ENCODE measurements at places on chromosomes 6 and 20. TPM values are rescaled to one million over a fixed set of nuclear protein-coding genes. Genes with fewer than 3 reads are reported as not detected.

DNA sequence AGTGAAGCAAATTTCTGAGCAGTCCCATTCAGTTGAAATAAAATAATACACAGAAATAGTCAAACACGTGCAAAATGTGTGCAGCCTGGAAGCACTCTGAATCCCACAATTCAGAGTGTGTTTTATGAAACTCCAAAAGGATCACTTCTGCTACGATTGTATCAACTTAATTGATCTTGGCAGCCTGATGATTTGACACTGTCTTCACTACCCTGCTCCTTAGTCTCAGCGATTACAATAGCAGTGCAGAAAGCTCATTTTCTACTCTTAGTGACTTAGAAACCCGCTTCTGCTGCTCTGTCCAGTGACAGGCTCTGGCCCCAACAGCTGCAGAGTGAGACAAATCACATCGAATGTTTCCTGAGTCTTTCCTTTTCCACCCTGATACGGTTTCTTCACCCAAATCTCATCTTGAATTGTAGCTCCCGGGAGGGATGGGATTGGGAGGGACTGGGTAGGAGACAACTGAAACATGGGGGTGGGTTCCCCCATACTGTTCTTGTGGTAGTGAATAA is 16.2 kb upstream of the EMILIN3 start:
- peak overlapping the region; percentile 26 for H3K27ac ChIP-seq
- H3K4me3 ChIP-seq, result no peak overlapping the region
- DNase-seq, result no peak
- H3K27me3 ChIP-seq, result peaks cover 6% of the 10 kb centered on the region
- H3K4me1 ChIP-seq, result peaks cover 30% of the 10 kb centered on the region

DNA sequence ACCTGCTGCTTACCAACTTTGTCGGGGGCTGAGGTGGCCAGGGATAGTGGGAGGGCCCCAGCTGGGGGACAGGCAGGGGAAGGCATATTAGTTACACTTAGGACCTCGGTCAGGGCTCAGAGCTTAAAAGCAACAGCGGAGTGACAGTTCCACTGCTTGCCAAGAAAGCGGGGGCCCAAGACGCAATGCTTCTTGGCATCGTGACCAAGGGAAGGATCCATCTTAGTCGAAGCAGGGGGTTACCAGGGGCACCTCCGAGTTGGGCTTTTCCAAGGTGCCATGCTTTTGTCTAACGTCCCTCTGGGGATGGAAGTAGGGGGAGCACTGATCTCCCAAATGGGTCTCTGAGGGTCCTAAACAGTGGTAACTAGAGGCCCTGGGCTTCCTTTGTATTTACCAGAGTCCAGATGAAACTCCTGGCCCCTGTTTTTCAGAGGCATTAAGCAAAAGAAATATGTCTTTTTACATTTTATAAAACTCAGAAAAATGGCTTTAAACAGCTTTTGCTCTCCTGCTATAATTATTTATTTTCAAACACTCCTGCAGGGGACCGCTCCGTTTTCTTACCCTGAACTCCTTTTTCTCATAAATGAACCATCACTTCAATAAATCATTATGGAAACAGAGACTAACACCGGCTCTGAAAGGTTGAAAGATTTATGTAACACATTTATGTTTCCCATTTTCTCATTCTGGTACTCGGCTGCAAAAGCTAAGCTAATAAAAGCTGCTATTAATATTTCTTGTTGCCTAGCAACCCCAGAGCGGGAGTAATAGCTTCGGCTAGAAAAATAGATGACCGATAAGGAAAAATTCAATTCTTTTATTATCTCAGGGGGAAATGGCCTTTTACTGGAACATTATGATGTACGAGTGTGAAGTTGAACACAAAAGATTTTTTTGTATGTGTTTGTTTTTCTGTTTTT is 100.4 kb downstream of the TOX2 start:
- H3K27me3 ChIP-seq, result peaks cover 25% of the 10 kb centered on the region
- peaks cover 38% of the 10 kb centered on the region for H3K4me1 ChIP-seq
- peak overlapping the region; percentile 54 for H3K27ac ChIP-seq
- no peaks in the 10 kb centered on the region for H3K36me3 ChIP-seq
- H3K4me3 ChIP-seq, result no peak overlapping the region

DNA sequence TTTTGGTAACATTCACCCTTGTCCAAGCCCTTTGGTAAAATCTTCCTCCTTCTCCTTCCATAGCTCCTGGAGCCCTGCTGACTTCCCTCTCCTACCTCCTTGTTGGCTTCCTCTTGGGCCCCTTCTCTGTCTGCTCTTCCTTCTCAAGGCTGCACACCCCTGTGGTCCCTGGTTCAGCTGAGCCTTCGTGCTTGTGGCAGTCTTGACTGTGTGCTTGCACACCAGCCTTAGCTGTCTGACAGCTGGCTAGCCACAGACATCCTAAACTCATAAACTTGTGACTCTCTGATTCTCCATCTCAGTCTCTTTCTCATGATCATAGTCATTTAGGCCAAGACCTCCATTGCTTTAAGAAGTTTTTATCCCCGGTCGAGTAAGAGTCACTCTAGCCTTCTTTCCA is 37.1 kb downstream of the DHX35 start:
- no peaks in the 10 kb centered on the region for H3K27me3 ChIP-seq
- peaks cover 43% of the 10 kb centered on the region for H3K36me3 ChIP-seq
- H3K4me1 ChIP-seq, result no peaks in the 10 kb centered on the region
- no peak overlapping the region for H3K4me3 ChIP-seq

DNA sequence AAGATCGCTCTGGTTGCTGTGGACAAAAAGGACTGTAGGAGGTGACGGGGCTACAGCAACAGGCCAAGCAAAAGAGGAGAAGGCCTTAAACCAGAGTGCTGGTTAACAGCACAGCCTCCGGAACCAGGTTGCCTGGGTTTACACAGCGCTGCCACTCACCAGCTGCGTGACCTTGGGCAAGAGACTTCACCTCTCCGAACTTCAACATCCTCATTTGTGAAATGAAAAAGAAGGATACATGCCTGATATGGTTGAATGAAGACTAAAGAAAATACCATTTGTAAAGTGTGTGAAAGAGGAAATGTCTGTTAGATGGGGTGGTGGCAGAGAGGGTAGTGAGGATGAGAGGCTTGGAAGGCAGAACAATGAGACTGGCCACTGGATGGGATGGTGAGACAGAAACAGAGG is 44.9 kb downstream of the PREX1 start:
- no peak overlapping the region for H3K4me3 ChIP-seq
- peaks cover 8% of the 10 kb centered on the region for H3K4me1 ChIP-seq
- no peak overlapping the region for H3K27ac ChIP-seq

DNA sequence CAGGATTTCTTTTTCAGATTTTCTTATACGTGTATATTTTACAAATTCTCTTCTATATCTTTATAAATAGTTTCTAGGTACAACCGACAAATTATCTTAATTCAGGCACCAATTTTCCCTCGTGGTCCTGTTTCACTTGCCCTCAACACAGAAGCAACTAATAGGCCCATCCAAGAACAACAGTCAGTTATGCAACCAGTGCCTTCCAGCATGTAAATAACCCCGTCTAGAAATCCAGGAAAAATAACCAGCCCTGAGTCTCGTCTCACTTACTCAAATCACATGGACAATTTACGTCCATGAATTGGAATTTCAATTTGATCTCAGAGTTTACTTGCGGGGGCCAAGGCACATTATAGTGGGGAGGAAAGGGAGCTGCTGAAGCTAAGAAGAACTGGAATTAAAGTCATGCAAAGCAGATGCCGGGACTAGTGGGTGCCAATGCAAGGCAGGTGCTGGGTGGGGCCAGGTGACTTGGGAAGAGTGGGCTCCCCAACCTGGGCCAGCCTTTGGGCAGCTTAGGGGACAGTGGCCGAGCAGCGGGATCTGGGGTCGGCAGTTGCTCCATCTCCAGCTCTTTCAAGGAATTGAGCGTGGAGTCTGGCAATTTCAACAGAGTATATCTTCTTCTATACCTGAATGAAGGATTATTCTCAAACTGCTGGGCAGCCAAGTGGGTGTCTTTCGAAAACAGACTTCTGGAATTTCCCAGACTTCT is 121.7 kb downstream of the EDN3 start:
- H3K4me3 ChIP-seq, result no peak overlapping the region
- peaks cover 14% of the 10 kb centered on the region for H3K4me1 ChIP-seq
- H3K27ac ChIP-seq, result peak overlapping the region; percentile 70
- peaks cover 31% of the 10 kb centered on the region for H3K27me3 ChIP-seq
- H3K36me3 ChIP-seq, result no peaks in the 10 kb centered on the region

The KHDRBS2 gene
- 1.6 TPM for total RNA-seq

The DUSP15 gene
- total RNA-seq, result 10.4 TPM

DNA sequence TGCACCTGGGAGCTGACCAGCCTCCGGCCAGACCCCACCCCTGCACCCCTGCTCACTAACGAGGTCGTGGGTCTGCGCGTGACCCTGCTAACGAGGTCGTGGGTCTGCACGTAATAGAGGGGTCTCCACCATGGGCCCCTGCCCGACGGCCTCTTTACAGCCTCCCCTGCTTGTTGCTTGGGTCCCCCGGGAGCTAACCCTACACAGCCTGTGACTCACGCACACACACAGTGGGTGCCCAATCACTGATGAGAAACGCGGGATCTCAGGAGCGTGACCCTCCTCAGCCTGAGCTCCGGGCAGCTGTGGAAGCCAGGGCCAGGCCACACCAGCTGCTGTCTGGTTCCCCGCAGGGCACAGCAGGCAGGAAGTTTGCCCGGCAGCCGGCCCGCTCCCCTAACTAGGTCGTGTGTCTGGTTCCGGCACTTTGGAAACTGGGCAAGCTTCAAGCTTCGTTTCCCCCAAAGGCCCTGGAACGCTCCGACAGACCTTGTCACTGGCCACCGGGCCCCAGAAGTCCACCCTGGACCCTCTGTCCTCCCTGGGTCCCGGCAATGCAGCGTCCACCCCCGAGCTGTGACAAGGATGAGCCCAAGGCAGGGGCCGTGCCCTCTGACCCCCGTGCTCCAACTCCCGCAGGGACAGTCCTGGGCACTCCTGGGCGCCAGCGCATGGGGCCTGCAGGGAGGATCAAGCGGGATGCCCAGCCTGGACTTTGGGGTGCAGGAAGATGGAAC is 767 bp downstream of the PTK6 start:
- H3K4me1 ChIP-seq, result peaks cover 2% of the 10 kb centered on the region
- no peak for DNase-seq
- H3K27ac ChIP-seq, result no peak overlapping the region

The PDRG1 gene
- 17.9 TPM for total RNA-seq

The AVP gene
- not detected for total RNA-seq

- DNase-seq, result no peak
- no peak overlapping the region for H3K27ac ChIP-seq
- no peak overlapping the region for H3K4me3 ChIP-seq
- no peaks in the 10 kb centered on the region for H3K4me1 ChIP-seq
Observed at GRCh38 chr6:162032620-162033019, 694.9 kb downstream of the PRKN start.

Measured in mesothelial cell of epicardium (in vitro differentiated cells).